ENCODE measurements at places on chromosomes 6 and 20.

GRCh38 chr6:5851261-5851757, 155.4 kb downstream of the NRN1 start:
- no peak for DNase-seq

- no peak for DNase-seq
Observed at GRCh38 chr6:133301835-133302234, 60.7 kb downstream of the EYA4 start.

DNA sequence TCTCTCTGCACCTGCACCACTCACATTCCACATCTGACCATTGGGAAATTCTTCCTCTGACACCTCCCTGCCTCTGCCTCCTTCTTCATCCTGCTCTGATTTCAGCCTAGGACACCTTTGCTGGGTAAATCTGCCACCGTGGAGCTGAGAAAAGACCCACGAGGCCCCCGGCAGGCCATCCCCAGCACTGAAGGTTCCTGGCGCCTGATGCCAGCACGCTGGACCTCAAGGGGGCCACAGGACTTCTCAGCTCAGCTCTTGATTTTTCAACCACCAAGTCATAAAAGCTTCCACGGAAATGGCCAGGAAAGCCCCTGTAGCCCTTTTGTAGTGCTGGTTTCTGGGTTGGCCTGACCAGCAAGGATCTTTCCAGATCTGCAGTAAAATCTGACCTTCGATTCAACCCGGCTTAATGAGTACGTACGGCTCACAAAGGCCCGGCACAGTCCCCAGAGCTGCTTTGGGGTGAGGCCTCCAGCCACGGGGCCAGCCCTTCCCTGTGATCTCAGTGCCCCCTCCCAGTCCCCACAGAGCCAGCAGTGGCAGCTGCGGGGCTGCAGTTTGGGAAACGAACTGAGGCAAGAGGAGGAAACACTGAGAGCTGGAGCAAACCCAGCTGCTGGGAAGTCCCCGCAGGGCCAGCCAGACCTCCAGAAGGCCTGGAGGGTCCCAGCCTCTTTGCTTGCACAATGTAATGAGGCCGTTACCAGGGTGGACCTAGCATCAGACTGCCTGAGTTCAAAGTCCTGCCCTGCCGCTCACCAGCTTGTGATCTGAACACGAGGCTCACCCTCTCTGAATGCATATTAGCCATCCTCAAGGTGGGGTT, 157.5 kb downstream of the BMP7 start:
- DNase-seq, result no peak

GRCh38 chr20:38303908-38304379, at the start of gene BPI:
BPI (plus strand) TSS chr20:38304156; CDS start chr20:38304224, 68 bp downstream.
- no peak for DNase-seq

- DNase-seq, result no peak
Observed at GRCh38 chr6:149049230-149049629, 268.3 kb upstream of the TAB2 start.

- peak; percentile 9 for DNase-seq
Observed at GRCh38 chr6:166515072-166515810, 71.2 kb downstream of the RAMACL start.

- DNase-seq, result no peak
Observed at GRCh38 chr20:50077818-50078601, 34.9 kb downstream of the UBE2V1 start.

DNA sequence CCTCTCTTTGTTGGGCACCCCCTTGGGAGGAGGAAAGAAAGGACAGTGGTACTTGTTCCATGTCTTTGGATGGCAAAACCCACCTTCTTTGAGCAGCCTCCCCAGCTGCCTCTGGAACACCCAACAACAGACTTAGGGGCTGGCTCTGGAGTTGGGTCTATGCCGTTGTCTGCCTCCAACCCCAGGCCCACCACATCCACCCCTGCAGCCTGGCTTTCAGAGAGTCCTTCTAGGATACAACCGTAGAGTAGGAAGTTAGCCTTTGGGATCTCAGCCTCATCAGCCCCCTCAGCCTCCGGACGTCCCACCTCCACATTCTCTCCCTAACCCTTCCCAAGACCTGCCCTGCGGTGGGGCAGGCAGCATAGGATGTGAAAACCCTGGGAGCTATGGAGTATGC, 36.4 kb downstream of the FOXP4 start:
- no peak for DNase-seq

GRCh38 chr20:3910853-3911252, 21.7 kb downstream of the PANK2 start:
- DNase-seq, result no peak

- DNase-seq, result no peak
Observed at GRCh38 chr6:139367810-139368351, 6.6 kb downstream of the CITED2 start.

DNA sequence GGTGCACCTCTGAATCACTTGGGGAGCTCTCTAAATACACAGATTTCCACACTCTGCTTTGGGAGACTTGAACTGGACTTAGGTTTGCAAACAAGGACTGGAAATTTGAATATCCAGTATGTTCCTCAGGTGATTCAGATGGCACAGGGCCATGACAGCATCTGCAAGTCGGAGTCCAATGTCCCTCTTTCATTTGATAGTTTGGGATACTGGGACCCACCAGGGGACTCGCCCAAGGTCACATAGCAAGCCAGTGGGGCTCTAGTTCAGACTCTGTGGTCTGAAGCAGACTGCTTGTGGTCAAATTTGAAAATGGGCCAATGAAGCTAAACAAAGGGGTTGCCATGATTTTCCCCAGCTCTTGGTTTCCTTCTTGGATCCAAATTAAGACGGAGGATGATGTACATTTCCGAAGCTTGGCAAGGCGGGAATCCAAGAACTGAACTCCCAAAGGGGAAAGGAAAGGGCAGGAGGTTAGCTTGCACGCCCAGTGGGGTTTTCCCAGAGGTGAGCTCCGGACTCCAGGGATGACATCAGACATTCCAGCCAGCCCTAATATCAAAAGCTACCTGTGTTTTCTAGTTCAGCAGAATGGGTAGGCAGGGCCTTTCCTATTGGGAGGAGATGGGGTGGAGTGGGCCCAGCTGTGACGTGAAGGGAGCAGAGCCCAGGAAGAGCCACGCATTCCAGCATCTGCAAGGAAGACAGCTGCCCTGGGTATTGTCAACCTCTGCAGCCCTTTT, 3.4 kb upstream of the SYS1 start:
- DNase-seq, result no peak

- no peak for DNase-seq
Observed at GRCh38 chr6:146200176-146200575, 171.3 kb downstream of the GRM1 start.

DNA sequence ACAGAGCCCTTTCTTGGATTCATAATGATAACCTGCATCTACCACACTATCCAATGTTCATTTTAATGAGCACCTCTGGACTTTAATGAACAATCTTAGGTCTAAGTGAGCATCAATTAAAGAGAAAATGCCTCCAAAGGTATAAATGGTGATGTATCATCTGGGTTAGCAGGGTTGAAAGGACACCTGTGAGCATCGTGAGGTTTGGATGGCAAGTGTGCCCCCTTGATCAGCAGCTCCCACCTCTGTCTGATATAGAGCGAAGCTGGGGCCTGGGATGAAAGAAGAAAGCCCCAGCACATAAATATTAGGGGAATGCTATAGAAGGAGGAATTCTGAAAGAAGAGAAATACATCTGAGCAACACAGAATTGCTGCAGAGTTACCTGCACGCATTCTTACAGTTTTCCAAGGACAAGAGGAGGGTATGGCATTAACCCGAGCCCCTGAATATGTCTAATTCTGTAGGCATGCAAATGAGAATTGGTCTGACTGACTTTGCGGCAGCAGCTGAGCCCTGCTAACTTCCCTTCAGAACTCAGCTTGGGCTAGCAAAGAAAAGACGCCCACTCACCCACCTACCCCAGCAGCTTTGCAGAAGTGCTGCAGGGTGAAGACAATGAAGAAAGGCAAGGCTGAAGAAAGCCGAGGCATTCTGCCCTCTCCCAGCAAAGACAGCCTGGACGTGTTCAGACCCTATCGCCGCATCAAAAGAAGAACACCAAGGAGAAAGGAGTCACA, 136.2 kb downstream of the GMPR start:
- no peak for DNase-seq

- no peak for DNase-seq
Observed at GRCh38 chr6:43979525-43979924, 147.7 kb downstream of the MRPL14 start.

DNA sequence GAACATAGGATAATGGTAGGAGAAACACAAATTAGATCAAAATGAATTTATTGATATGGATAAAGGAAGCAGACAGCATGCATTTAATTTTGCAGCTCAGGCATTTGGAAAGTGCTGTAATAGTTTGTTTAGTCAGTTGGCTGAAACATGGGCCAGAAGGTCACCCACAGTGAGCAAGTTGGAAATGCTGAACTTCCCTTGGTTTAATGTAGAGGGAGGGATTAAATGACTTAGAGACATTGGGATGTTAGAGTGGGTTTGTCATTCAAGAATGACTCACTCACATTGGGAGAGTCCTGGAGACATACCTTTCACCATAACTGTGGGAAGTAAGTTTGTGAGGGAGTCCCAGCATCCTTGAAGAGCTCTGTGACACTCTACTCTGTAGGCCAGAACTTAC, 231.5 kb upstream of the PLCB4 start:
- DNase-seq, result no peak

DNA sequence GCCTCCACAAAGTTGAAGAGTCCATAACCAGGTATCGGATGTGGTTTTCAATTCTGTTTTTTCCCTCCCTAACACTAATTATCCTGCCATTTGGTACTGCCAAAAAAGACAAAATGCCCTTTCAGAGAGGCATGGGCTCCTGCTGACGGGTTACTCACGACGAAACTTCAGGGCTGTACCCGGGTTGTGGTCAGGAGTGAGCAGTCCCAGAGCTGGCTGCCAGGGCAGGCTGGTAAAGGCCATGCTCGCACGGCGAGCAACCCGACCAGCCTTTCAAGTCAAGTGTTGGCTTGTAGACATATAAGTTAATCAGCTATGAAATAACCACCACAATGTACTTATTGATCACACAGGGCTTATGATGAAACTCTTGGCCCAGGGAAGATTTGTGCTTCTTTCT, 152.5 kb downstream of the FOXC1 start:
- DNase-seq, result no peak

DNA sequence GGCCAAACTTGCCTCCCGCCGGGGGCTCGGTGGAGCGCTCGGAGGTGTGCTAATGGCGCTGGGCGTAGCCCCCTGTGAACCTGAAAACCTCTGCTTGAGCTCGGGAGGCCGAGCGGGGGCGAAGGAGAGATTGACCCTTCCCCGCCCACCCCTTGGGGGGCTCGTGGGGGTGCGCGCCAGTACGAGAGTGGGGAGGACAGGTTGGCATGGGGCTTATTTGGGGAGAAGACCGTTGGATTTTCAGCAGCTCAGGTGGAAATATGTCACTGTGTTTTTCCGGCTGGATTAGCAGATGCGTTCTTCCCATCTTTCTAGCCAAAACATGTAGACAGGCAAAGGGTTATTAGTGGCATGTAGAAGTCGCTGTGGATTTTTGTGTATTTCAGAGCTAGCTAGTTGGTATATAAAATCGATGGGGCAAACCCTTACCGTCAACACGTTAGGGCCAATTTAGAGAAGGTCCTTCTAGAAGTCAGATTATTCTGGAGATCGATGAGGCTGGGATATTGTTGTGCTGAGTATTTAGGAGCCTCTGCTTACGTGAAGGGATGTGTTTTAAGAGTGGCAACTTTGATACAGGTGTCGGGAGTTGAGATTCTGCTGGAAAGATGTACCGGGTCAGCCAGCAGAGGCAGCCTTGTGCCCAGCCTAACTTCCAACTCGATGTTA, 525 bp downstream of the NCOA7 start:
- peak; percentile 19 for DNase-seq

GRCh38 chr6:27582928-27583725, 110.2 kb upstream of the ZNF184 start:
- DNase-seq, result no peak

DNA sequence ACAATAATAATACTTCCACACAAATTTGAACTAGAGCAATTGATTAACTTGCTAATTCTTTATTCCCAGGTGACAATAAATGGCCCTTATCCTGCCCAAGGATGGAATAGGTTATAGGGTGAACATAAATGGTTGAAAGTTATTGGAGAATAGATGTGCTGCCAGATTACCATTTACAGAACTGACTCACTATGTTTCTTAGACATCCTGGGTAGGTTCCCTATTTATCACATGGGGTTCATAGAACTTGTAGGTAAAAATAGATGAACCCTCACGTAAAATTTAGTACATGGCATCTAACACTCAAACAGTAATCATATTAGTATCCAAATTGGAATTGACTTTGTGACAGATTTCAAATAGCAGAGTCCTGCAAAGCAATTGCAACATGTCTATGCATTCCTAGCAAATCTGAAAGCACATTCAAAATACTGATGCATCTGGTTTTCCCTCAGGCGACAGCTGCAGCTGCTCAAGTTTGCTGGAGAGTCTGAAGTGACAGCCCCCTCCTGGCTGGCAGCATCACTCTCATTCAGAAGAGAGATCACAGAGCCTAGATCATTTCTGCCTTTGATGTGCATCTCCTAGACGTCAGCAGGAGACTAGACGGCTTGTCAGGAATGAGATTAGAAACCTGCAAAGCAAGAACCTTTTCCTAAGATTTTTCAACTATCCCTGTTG, 80.2 kb upstream of the RNF217 start:
- no peak for DNase-seq

DNA sequence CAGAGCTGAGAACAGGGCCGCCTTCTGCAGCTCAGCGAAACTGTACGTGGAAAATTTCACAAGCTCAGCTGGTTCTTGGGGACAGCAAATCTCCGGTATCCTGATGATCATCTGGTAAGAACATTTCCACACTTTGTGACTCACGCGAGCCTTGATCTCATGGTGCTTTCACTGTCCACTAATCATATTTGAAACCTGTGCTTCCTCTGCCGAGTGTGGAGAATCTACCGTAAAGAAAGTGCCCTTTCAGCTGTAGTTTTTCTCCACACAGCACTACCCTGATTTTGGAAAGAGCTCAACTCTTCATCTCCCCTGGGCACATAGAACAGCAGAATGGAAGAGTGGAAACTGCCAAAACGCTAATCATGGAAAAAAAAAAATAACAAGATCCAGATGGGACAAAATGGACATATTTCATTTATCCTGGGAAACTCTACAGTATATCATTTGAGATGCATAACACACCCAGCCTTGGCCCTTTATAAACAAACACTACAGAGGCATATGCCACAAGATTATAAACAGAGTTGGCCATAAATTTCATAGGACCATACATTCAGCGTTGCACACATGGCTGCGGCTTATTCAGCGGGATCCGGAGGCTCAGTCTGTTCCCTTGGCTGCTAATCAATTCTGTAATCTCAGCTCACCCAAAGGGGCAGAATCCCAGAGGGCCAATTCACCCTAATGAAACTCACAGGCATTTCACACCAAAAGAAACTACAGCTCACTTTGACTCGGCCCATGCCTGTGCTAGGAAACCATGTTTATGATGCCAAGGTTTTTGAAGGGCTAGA, 434.5 kb downstream of the HDGFL1 start:
- DNase-seq, result no peak

DNA sequence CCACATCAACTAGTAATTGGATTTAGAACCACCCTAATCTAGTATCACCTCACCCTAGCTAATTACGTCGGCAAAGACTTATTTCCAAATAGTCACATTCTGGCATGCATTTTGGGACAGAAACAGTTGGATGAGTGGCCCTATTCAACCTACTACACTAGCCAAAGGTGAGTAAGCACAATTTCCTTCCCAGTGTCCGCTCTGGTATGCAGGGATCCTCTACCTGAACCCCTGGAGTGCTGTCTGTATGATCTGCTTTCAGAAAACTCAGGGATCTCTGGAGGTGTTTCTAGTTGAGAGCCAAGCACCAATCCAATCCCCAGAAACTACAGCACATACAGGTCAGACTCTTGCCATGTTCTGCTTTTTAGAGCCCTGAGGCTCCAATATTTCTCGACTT, 717.4 kb upstream of the MANEA start:
- no peak for DNase-seq
